ENCODE measurements at places on chromosomes 12 and 14. TPM values are rescaled to one million over a fixed set of nuclear protein-coding genes. Genes with fewer than 3 reads are reported as not detected.
A peak's percentile ranks its signal among the peaks of the same experiment; 100 is the strongest.

Gene STXBP6
- 11.7 TPM for total RNA-seq

Gene PA2G4
- 106 TPM for total RNA-seq

Gene KCNK13
- not detected for total RNA-seq

Gene HPD
- total RNA-seq: not detected

Gene HNF1A
- total RNA-seq: 15.1 TPM

DNA sequence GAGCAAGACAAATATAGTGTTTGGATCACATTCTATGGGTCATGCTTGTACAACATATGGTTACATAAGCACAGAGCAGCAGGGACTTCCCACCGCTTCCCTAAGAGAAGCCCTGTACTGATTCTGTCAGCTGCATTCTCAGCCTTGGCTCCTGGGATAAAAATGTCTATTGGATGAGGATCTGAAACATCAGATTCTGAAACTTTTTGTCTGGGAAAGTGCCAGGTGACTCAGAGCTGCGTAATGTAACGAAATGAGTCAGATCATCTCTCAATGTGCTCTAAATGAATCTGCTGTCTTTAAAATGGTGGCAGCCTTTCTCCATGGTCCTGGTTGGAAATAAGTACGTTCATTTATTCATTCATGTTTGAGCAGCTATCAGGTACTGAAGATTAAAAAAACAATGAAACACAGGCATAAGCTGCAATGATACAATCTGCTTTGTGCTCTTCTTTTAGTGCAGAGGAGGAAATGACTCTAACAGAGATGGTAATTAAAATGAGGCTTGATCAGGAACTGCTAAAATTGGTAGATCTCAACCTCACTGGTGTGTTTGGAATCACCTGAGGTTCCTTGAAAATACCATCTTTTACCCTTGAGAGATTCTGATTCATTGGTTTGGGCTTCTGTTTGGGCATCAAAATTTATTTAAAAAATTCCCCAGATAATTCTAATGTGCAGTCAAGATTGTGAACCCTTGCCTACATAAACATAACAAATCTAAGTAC, 99.1 kb upstream of the NAP1L1 start:
- H3K27me3 ChIP-seq: no peaks in the 10 kb centered on the region
- DNase-seq: no peak

- H3K36me3 ChIP-seq: peaks cover 3% of the 10 kb centered on the region
- no peaks in the 10 kb centered on the region for H3K27me3 ChIP-seq
- H3K4me3 ChIP-seq: peak overlapping the region; percentile 80
- peak overlapping the region; percentile 97 for H3K27ac ChIP-seq
- peaks cover 34% of the 10 kb centered on the region for H3K4me1 ChIP-seq
Measured at GRCh38 chr14:77024171-77024691, 4.3 kb downstream of the IRF2BPL start.

- H3K4me3 ChIP-seq: no peak overlapping the region
- peaks cover 4% of the 10 kb centered on the region for H3K4me1 ChIP-seq
- H3K36me3 ChIP-seq: no peaks in the 10 kb centered on the region
- H3K27ac ChIP-seq: no peak overlapping the region
Measured at GRCh38 chr14:76710056-76711010, 50.9 kb upstream of the VASH1 start.

DNA sequence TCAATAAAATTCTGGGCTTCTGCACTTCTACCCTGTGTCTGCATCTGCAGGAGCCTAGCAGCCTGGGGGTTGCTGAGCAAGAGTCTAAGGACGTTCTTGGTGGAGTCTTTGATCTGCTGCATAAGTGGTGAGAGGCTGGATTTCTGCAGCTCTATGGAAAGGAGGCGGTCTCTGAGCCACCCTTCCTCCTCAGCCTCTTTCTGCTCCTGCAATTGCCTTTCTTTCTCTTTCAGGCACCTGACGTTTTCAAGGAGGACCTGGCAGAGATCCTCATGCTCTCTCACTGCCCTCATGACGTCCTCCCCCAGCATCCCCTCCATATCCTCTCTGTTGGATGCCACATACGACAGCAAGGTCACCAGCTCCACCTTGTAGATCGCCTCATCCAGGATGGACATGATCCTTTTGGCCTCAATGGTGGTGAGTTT, 13.6 kb upstream of the TPCN1 start:
- peaks cover 11% of the 10 kb centered on the region for H3K36me3 ChIP-seq
- peaks cover 2% of the 10 kb centered on the region for H3K4me1 ChIP-seq
- no peaks in the 10 kb centered on the region for H3K27me3 ChIP-seq
- H3K27ac ChIP-seq: peak overlapping the region; percentile 52
- DNase-seq: no peak

- no peak overlapping the region for H3K27ac ChIP-seq
- no peaks in the 10 kb centered on the region for H3K36me3 ChIP-seq
- H3K4me1 ChIP-seq: no peaks in the 10 kb centered on the region
- no peaks in the 10 kb centered on the region for H3K27me3 ChIP-seq
- H3K4me3 ChIP-seq: no peak overlapping the region
- DNase-seq: no peak
Measured at GRCh38 chr12:82057770-82058169, 298.6 kb upstream of the PPFIA2 start.

GRCh38 chr14:35375558-35376025, 29.0 kb downstream of the NFKBIA start:
- H3K27ac ChIP-seq: no peak overlapping the region
- DNase-seq: no peak
- no peak overlapping the region for H3K4me3 ChIP-seq

DNA sequence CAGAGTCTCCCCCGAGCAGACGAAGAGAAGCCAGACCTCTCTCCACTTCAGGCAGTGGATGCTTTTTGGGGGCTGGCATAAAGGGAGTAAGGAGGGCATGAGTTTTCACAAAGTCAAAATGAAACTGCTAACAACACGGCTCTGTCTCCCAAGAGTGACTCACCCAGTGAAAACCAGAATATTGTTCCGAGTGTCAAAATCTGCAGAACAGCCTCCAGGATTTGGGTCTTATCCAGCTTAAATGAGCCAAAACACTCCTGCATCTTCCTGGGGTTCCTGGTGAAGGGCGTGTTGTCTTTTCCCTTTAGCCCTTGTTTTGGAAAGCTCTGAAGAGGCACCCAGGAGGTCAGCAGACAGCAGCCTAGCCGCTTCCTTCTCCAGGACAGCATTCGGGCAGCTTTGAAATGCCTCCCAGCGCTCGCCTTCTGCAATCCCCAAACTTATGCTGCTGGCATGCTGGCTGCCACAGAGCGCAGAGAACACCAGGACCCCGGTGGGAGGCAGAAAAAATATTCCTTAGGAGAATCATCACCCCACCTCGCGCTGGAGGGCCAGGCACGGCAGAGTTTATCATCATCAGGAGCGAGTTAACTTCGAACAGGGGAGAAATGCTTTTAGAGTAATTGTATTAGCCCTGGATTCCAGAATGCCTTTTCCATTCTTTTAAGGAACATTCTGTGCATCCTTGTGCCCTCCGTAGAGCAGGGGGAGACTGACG, 117.7 kb upstream of the NCOR2 start:
- no peaks in the 10 kb centered on the region for H3K36me3 ChIP-seq
- H3K4me1 ChIP-seq: peaks cover 29% of the 10 kb centered on the region
- H3K27ac ChIP-seq: no peak overlapping the region
- no peak for DNase-seq

DNA sequence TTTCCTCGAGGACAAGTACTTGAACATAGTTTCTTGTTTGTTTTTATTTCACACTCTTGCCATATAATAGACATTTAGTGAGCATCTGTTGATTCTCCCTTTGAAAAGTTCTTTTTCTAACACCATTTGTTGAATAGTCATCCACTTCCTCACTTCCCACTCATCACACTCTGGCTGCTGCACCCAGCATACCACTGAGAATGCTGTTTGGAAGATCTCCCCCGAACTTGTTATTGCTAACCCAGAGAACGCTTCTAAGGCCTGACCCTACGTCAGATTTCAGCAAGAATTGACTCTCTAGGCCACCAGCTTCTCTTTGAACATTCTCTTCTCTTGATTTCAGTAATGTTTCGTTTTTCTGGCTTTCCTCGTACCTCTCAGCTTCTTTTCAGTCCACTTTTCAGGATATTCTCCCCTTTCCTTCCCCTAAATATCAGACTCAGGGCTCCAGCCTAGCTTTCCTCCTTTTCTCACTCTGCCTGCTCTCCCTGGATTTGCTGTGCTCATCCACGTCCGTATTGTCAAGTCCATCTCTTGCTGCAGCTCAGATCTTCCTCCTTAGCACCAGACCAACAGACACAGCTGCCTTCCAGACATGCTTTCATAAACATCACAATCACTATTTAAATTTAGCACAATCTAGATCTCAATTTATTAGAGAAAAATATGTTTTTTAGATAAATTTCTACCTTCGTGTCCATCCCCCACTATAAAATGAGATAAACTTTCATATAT, 94.0 kb upstream of the SLC38A4 start:
- no peaks in the 10 kb centered on the region for H3K36me3 ChIP-seq
- H3K27ac ChIP-seq: no peak overlapping the region
- H3K4me1 ChIP-seq: no peaks in the 10 kb centered on the region
- DNase-seq: no peak
- H3K27me3 ChIP-seq: no peaks in the 10 kb centered on the region

DNA sequence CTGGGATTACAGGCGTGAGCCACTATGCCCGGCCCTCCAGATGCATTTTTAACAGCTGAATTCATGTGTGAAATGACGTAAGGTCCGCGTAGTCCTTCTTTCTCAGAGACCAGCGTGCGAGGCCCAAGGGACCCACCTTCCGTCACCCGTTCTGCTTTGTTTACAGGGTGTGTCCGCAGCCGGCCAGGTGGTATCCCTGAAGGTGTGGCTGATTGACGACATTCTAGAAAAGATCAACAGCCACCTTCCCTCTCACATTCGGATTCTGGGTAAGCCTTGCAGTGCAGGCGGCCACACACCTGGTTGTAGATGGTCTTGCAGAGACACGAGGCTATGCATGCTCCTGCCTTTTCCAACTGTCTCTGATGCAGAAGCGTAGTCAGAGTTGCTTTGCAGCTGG, 9.9 kb downstream of the PUS1 start:
- H3K27ac ChIP-seq: peak overlapping the region; percentile 82
- no peak overlapping the region for H3K4me3 ChIP-seq
- DNase-seq: no peak
- H3K27me3 ChIP-seq: no peaks in the 10 kb centered on the region
- H3K4me1 ChIP-seq: no peaks in the 10 kb centered on the region

Measured in progenitor cell of endocrine pancreas (in vitro differentiated cells).